Activated CD4-positive, alpha-beta T cell treated with anti-CD3 and anti-CD28 coated beads for 1 hour (primary cell): ENCODE measurements at places on chromosomes 6 and 20.

- no peak for DNase-seq
Observed at GRCh38 chr20:34850969-34851368, 21.7 kb downstream of the GGT7 start.

- DNase-seq: no peak
Observed at GRCh38 chr6:42210551-42210950, 7.1 kb downstream of the MRPS10 start.

- DNase-seq: no peak
Observed at GRCh38 chr6:82144852-82145340, 102.6 kb downstream of the IBTK start.

DNA sequence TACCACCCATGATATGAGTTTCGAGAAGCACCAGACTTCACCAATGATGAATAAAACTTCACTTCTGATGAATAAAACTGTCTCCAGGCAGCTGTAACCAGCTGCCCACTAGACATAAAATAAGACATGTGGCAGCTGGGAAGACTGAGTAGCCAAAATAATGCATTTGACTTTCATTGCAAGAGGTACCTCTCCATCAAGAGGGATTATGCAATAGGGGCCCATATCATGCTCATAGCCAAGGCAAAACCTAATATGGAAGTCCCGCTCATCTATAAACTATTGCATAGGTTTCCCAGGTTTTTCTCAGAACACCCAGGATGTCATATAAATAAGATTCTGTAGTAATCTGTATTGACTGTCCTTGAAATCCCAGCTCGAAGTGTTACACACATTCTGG, 155.5 kb downstream of the SIM1 start:
- no peak for DNase-seq

GRCh38 chr6:63347599-63347998, 27.8 kb upstream of the LGSN start:
- DNase-seq: no peak

GRCh38 chr20:37839432-37839827, 63.5 kb upstream of the VSTM2L start:
- DNase-seq: no peak
